ENCODE measurements at places on chromosomes 1 and 21.

DNA sequence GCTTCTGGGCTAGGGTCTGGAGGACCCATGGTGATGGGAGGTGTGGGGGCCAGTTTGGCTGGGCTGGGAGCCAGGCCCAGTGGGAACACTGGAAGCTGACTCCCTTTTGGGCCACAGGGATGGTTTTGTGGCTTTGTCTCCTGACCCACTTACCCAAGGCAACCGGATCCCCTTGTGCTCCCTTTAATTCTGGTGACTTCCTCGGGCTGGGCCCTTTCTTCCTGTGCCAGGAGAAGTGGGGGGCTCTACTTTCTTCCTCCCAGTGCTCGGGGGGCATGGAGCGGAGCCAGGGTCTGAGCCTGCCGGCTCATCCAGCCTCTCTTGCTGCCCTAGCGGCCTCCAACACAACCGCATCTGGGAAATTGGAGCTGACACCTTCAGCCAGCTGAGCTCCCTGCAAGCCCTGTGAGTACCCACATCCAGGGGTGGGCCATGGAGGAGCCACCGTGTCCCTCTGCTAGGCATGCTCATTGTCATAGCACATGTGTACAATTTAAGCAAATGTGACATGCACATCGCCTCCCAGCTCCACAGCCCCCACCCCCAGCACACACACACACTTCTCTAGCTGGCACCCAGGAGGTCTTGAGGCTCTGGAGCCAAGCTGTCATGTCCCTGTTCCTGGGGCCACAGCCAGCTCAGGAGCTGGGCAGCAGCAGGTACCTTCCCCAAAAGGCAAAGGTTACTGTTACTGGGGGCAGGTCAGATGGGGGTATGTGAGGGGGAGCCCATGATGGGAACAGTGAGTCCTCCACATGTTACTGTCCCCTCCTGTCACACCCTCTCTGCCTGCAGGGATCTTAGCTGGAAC, 35.0 kb downstream of the UBE2T start:
- DNase-seq: no peak

- peak; percentile 83 for DNase-seq
These were observed 9.5 kb downstream of the RNU1-2 start for GRCh38 chr1:16905110-16905867.

- no peak for DNase-seq
These were observed 3.5 kb downstream of the SLAMF7 start for GRCh38 chr1:160742428-160743127.

GRCh38 chr1:224786533-224787250, 142.8 kb upstream of the DNAH14 start:
- no peak for DNase-seq

- no peak for DNase-seq
These were observed 39.1 kb upstream of the KIF21B start for GRCh38 chr1:201062511-201063091.

Measured in NCI-H524 (cell line).